ENCODE measurements at places on chromosomes 2 and 18.
A peak's percentile ranks its signal among the peaks of the same experiment; 100 is the strongest.

- DNase-seq = no peak
These were observed 70.5 kb downstream of the PIK3C3 start for GRCh38 chr18:42025491-42025890.

DNA sequence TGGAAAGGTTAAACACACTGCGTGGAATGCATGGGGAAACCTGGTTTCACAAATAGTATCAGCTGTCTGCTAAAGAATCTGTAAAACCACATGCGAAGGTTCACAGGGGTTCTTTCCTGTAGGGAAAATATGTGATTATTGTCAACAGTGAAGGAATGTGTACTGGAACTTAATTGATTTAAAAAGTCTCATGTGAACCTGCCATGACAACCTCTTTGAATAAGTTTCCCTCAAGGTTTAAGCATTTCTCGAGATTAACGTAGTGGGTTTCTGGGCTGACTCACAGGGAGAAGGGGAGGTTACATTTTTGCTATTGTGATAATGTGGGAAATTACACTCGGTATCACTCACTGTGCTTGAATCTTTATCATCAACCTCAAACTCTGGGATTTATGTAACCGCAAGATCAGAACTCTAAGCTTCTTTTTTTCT lies 28.2 kb upstream of the IL1R1 start:
- no peak for DNase-seq

DNA sequence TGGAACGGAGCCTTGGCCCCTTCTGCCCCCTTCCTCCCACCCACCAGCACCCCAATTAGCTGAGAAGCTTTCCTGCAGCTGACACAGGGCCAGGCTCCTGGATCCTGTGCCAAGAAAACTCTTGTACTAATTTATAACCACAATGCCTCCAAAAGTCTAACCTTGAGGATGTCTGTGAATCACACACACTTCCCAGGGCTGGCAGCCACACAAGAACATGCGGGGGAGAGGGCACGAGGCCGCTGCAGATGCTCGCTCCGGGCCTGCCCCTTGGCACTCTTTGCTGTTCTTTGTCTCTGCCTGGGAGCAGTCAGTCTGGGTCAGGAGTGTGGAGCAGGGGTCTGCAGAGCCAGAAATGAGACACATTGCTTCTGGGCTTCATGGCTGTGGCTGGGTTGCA lies 62.7 kb upstream of the KIF5C start:
- no peak for DNase-seq

GRCh38 chr2:71945603-71945959 lies 202.1 kb downstream of the CYP26B1 start:
- no peak for DNase-seq

DNA sequence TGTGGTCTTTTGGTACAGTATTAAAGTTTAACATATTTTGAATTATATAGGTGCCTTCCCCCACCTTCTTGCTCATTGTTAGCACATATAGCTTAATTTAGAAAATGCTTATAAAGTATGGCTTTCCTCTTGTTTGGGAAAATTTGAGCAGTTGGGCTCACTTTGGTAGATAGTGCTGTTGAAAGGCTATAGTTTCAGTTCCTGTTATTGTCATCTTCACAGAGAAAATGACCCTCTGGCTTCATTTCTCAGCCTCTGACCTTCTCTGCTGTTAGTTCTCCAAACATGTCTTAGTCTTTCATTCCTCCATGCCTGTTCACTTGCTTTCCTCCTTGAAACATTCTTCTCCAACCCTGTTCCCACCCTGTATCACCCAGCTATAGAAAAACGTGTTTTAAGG lies 200.6 kb downstream of the WDR7 start:
- no peak for DNase-seq

DNA sequence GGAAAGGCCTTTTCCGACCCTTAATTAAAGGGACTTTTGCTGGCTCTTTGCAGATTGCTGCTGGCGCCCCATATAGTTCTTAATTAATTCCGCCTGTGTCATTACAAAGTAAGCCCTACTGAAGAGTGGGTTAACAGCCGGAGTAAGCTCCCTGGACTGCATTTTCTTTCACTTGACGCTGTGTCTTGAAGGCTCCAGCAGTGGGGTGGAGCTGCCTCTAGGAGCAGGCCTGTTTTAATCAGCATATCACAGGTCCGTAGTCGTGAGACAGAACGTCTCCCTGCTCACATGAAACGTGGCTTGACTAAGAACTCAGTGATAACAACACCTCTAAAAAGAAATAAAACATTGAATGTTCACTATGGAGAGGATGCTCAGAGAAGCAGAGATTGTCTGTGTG lies 329.9 kb upstream of the RAB12 start:
- DNase-seq = no peak

GRCh38 chr2:240970104-240970503 lies 28.3 kb upstream of the SNED1 start:
- no peak for DNase-seq

DNA sequence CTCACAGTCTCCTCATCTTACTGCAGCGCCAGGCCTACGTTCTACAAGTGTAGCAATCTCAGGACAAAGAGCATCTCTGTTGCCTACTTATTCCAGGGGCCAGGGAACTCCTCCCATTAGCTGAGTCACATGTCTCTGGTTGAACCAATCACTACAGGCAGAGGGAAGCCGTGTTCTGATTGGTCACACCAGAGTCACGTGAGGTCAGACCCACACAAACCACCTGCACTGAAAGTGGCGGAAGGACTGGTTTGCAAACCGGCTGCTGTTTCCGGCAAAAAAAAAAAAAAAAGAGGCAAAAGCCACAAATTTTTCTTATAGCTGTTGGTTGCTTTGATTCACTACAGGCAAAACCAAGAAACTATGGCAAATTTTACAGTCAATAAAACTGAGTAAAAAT lies 21.9 kb upstream of the USP14 start:
- DNase-seq = no peak

GRCh38 chr2:42893047-42893758 lies 100.8 kb upstream of the HAAO start:
- no peak for DNase-seq

GRCh38 chr18:36181898-36182506 lies 5.3 kb upstream of the MOCOS start:
- DNase-seq = no peak

DNA sequence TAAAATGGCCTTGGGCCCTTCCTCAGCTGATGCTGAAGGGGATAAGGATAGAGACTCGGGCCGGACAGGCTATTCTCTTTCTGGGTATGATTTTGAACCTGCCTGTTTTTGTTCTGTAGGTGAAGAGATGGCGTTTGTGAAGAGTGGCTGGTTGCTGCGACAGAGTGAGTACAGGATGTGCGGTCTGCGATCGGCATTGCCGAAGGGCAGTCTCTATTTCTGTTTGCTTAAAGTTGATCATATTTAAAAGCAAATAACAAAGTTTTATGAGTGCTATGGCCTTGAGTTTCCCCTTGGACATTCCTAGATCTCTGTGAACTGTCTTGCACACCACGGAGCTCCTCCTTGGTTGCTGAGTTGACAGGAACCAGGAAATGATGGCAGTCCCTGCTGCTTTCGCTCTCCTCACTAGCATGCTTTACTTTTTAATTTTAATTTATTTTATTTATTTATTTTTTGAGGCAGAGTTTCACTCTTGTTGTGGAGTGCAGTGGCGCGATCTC lies 15.7 kb downstream of the PLEKHB2 start:
- no peak for DNase-seq

- DNase-seq = no peak
These were observed 5.4 kb upstream of the SALL3 start for GRCh38 chr18:78974115-78974761.

DNA sequence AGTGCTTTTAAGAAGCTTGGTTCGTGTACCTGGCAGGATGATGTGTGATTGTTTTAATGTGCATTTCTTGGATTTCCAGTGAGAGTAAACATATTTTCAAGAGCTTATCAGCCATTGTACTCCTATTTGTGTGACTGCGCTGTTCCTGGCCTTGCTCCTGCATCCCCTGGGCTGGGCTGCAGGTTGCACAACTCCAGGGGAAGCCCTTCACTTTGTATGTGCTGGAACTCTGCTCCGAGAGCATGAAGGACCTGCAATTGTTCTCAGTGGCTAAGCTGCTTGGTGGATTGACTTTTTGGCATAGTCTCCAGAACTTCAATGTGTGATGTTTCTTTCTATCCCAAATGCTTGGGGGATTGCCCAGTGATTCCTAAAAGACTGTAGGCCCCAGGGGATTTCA lies 18.8 kb downstream of the ATP6V1C2 start:
- DNase-seq = no peak

GRCh38 chr2:48362515-48362914 lies 167.4 kb upstream of the STON1 start:
- DNase-seq = no peak

DNA sequence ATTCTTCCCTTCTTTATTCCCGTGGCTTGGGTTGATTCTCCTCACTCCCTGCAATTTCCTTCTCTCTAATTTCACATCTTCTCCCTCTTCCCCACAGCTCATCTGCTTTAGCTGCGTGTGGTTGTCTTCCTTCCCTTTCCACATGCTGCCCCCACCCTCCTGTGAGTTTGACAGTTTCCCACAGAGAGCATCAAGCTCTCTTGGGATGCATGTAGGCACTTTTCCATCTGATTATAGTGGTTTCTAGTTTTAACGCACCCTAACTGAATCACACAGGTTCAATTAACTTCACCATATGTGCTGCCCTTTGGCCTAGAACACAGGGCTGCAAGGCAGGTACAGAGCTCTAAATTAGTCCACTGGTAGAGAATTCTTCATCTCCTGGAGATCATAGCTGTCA lies 110.5 kb downstream of the TACR1 start:
- DNase-seq = no peak

DNA sequence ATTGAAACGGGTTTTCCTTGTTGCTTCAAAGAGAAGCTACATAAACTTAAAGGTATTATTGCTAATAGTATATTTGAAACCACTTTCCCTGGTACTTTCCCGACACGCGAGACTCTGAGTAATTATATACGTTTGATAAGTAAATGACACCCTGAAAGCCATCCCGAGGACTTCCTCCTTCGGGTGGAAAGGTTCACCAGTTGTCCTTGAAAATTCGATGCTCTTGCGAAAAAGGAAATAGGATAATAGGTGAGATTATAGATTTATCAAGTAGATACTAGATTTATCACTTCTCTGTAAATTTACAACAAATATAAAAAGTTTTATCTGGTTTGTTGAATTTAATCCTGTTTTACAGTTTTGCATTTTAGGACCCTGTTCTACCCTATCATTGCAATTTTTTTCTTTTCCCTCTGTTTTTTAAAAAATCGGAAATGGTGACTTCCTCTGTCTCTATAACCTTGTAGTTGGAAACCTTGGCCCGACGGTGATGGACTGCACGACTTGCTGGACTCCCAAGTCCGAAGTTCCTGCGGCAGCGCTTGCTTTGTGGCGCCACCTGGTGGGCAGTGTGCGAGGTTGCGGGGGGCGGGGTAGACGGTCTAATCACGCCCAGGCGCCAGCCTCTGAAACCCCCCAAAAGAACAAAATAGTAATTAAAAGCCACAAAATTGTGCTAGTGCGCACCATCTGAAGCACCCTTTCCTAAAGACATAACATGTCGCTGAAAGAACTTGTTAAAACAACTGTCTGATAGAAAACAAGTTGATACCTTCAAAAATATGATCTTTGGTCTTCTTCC lies 972 bp upstream of the DLX2 start:
- DNase-seq = peak; percentile 54

All from activated CD8-positive, alpha-beta memory T cell treated with anti-CD3 and anti-CD28 coated beads for 1 hour (primary cell).